ENCODE measurements at places on chromosomes 7 and 10.

- no peak for DNase-seq
Observed at GRCh38 chr10:110528224-110528996, 30.7 kb downstream of the DUSP5 start.

GRCh38 chr10:76012716-76013327 is 581.4 kb downstream of the LRMDA start:
- no peak for DNase-seq

DNA sequence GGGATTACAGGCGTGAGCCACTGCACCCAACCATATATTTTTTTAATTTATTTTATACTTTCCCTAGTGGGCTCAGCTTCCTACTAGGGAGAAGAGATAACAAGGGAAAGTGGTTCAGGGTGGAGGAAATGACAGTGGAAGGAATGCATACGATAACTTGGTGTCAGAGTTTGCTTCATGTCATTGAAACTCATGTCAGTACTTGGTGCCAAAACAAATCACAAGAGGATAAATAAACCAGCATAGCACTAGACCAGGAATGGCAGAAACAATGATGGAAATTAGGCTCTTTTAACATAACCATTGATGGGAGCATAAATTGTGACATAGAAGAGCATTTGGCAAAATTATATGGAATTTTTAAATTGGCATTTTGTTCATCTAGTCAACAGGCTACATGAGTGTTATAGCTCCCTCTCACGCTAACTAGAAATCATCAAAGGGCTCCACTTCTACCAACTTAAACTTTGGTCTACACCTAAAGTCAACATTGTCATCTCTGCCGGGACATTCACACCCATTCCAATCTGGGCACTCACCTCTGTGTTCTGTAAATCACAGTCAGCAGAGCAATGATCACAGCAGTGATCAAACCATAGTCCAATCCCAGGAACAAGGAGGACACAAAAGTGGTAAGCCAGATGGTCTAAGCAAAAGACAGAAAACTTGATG is 41.2 kb downstream of the PSMC2 start:
- no peak for DNase-seq

DNA sequence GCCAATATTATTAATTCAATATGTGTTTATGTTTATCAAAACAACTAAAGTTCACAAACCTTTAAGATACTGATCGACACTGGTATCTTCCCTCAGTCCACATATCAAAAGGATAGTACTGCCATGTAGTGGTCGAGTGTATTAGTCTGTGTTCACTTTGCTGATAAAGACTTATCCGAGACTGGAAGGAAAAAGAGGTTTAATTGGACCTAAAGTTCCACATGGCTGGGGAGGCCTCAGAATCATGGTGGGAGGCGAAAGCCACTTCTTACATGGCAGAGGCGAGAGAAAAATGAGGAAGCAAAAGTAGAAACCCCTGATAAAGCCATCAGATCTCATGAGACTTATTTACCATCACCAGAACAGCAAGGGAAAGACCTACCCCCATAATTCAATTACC is 325.4 kb upstream of the PHF14 start:
- no peak for DNase-seq

GRCh38 chr7:116573541-116573940 is 48.7 kb downstream of the CAV1 start:
- no peak for DNase-seq

GRCh38 chr10:79244841-79245504 is 102.3 kb upstream of the PPIF start:
- DNase-seq, result no peak

- DNase-seq, result no peak
Observed at GRCh38 chr10:121058082-121058481, 206.9 kb downstream of the WDR11 start.
